EL (cell line): ENCODE measurements at places on chromosomes 7 and 10.
A peak's percentile ranks its signal among the peaks of the same experiment; 100 is the strongest.

DNA sequence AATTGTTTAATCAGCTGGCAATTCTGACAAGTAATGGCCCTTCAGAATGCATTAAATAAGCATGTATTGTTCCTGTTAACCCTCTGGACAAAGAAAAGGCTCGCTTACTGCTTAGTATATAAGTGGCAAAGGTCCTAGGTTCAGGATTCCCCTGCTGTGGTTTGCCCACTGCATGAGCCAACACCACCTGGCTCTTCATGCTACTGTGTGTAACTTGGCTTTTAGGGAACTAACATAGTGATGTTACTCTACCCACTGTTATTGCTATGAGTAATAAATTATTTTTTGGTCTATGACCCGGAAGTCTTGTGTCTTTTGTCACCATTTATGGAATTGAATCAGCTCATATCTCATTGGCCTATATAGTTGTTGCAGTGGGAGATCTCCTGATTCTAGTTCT lies 791.7 kb upstream of the PHF14 start:
- no peak for DNase-seq

DNA sequence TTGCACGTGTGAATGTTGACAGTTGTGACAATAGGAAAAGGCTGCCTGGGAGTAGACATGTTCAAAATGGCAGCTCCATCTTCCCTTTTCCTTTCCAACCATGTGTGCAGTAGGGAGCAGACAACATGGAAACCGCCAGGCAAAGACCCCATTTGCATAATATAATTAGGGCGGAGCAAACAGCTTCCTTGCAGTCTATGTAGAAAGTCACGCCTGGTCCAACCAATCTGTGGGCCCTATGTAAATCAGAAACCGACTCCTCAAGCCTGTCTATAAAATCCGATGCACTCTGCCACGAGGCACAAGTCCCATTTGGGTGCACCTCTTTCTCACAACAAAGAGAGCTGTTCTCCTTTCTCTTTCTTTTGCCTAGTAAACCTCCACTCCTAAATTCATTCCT lies 19.6 kb downstream of the NEBL start:
- DNase-seq = no peak

- peak; percentile 50 for DNase-seq
Measured at GRCh38 chr10:15320522-15321203, 50.4 kb downstream of the FAM171A1 start.

GRCh38 chr7:34991938-34992840 lies 45.1 kb downstream of the DPY19L1 start:
- DNase-seq = peak; percentile 52

DNA sequence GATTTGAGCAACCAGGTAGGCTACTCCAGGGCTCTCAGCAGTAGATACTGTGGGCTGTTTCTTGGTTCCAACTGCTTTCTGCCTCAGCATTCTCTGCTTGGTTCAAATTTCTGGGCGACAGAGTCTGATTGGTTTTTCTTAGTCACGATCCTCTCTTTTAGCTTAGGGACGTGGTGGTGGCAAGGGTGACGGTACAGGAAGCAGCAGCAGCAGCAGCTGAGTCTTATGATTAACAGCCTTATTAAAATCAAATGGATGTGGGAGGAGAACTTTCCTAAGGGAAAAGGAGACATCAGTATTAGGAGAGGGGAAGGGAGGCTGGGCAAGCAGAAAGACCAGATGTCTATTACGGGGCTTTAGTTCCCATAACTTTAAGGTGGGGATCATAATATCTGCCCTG lies 156.5 kb upstream of the PLPP4 start:
- no peak for DNase-seq

DNA sequence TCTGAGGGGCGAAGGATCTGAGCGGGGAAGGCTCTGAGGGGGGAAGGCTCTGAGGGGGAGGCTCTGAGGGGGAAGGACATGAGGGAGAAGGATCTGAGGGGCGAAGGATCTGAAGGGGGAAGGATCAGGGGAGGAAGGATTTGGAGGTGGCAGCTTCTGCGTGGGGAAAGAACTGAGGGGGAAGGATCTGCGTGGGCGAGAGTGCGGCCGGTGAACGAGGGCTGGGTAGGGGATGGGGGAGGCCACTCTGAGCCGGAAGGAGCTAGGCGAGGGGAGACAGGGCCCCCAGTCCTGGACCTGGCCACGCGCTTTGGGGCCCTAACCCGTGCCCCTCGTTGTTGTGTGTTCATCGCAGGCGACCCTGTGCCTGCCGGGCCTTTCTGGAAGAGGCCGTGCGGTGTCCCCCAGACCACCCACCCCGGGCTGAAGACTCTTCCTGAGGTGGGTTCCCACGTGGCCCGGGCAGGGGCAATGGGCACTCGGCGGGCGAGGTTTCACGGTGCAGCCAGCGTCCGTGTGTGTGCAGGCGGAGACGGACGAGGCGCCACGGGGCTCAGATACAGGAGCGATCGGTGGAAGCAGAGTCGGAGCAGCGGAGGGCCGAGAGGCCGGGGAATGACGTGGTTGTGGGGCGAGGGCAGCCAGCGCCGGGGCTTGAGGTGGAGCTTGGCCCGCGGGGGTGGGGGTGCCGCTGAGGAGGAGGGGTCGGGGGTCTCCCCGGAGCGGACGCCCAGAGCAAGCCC lies 2.0 kb downstream of the CALY start:
- no peak for DNase-seq

- DNase-seq = no peak
Measured at GRCh38 chr10:100826983-100827818, 81.8 kb downstream of the PAX2 start.

DNA sequence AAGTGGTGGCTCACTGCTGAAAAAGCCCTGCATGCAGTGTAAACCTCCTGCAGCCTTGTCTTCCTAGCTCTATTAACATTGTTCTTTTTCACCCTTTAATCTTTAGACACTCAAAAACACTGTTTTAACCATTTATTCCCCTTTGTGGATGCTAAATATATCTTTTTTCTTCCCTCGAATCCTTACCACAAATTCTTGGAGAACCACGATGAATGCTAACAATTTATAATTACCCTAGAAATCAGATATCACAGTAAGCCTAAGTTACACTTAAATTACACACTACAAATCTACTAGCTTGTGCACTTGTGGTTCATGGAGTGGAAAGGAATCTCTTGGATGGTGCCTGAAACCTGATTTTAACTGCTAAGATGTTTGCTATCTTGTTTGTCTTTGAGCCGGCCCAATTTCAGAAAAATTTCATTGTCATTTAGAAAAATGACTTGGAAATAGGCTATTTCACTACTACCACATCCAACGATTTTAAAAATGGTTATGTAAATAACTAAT lies 125.1 kb upstream of the NOBOX start:
- no peak for DNase-seq

- DNase-seq = no peak
Measured at GRCh38 chr7:55912748-55913158, 25.5 kb downstream of the ZNF713 start.

GRCh38 chr10:47367646-47368045 lies 16.4 kb downstream of the ZNF488 start:
- no peak for DNase-seq

DNA sequence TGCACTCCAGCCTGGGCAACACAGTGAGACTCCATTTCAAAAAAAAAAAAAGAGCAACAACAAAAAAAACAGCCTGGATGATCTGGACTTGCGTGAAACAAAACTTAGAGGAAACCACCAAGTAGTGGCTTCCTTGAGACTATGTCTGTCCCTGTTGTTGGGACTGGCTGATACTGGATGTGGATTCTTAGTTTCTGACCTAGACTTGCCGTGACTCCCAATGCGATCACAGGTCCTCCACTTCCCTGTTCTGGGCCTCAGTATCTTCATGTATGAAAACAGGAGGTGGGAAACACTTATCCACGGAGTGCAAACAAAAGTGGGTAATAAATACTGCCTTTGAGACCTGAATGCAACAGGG lies 125.7 kb downstream of the PRPF18 start:
- DNase-seq = no peak

- no peak for DNase-seq
Measured at GRCh38 chr10:124151466-124152095, 58.2 kb upstream of the CHST15 start.

GRCh38 chr10:99279626-99280111 lies 44.0 kb upstream of the HPSE2 start:
- peak; percentile 89 for DNase-seq

DNA sequence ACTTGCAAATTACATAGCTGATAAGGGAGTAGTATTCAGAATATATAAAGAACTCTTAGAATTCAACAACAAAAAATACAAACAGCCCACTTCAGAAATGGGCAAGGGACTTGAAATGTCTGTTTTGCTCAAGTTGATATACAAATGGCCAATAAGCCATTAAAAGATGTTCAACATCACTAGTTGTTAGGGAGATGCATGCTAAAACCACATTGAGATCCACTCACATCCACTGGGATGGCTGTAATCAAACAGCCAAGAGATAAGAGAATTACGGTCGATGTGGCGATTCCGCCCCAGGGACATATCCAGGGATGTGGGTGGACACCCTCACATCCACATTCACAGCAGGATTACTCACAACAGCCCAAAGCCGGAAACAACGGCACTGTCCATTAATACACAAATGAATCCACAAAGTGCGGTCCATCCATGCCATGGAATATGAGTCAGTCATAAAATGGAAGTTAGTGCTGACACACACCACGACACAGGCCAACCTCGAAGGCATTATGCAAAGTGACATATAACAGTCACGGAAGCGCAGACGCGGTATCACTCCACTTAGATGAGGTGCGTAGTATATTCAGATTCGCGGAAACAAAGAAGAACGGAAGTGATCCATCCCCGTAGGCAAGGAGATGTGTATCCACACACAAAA lies 227.8 kb downstream of the DNAJB6 start:
- DNase-seq = peak; percentile 54

GRCh38 chr10:65528986-65529385 lies 1396.8 kb upstream of the LRRTM3 start:
- DNase-seq = no peak

GRCh38 chr7:126533715-126534114 lies 719.0 kb downstream of the GRM8 start:
- DNase-seq = no peak

DNA sequence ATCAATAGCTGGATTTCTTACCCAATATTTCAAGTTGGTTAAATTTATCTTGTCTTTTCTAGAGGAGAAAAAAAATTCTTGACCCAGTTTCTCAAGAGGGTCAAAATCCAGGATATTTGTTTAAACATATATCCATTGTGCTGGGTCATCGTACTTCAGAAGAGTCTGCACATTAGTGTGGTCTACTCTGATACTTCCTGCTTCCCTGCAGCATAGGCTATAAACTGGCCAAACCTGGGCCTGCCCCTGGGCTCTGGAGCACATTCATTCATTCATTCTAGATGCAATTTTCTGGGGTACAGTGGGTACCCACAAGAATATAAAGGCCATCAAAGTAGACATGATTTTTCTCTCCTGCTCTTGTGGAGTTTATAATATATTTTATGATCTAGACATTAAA lies 142.1 kb upstream of the WNT16 start:
- no peak for DNase-seq

DNA sequence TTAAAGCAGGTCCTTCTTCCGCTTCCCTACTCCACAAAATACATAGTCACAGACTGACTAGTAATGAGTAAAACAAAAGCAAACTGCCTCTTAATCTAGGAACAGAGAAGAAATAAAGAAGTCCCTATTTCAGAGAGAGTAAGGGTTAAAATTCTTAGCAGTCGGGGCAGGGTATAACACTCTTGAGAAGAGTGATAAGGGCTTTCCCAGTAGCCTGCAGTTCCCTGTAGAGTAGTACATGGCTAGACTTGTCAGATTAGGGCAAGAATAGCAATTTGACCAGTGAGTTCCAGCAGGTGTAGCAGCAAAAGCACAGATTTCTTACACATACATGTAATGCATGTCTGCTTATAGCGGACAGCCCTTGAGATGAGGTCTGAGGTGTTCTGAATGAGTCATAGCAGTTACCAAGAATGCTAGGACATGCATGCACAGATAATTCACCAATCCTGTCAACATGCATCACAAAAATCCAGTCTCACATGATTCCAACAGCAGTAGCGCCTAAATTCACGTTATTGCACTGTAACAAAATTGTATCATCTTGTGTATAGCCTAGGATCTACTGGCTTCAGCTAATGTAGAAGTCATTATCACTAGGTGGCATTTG lies 40.7 kb downstream of the BTRC start:
- DNase-seq = no peak

- DNase-seq = no peak
Measured at GRCh38 chr7:158358926-158359645, 228.5 kb downstream of the PTPRN2 start.

DNA sequence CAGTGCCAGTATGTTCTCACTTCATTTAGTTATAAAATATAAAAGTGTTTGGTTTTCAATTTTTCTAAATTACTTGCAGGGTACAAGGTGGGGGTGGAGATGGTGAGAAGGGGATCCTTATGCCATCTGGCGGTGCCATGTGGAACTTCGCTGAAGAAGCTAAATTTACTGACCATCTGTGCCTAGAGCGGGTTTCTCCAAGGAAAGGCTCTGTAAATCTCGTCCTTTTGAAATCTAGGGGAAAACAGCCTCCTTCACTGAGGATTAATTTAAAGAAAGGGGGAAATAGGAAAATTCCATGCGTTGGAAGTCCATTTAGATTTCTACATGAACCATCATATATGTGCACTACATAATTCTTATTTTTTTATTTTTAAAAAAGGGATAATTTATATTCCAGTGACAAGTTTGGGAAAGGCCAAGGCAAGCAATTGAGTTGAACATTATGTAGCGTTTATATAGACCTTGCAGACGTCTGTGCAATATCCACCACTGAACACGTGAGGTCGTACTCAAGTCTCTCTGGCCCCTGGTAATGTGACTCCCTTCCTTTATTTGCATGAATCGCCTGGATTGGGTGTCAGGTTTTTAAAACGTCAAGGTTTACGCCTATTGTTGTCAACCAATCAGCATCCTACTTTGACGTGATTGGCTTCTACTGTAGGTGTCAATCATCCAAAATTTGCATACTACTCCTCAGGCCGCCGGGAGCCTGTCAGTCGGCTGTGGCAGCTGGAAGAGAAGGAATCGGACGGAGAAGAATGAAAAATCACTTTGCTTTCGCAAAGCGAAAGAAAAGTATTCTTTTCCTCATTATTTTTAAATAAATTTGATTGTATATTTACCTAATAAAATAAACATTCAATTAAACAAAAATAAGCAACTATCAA lies 297.1 kb upstream of the NFE2L3 start:
- DNase-seq = peak; percentile 79

DNA sequence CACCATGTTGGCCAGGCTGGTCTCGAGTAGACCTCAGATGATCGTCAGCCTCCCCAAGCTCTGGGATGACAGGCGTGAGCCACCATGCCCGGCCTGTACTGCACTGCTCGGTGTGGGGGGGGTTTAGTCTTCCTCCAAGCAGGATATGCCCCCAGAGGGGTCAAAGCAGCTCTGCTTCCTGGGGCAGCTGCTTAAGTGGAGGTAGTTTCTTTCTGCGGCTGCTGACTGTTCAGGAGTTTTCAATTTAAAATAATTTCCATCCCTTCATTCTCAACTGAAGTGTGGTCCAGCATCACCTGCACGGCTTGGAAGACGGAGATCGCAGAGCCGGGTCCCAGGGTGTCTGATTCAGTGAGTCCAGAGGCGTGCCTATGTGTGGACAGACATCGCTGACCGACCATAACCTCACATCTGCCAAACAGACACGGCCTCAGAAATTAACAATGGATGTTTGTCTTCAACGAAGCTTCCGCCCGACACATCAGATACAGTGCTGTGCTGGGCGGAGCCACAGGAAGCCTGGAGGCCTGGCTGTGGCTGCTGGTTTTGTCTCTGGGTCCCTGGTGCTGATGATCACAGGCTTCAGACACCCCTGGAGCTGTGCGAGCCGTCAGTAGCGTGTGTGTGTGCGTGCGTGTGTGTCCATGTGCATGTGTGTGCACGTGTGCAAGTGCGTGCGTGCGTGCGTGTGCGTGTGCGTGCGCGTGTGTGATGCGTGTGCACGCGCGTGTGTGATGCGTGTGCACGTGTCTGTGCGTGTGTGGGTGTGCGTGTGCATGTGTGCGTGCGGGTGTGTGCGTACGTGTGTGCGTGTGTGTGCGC lies 226.5 kb upstream of the PITRM1 start:
- peak; percentile 40 for DNase-seq

GRCh38 chr10:5958077-5958476 lies 19.3 kb downstream of the IL15RA start:
- peak; percentile 63 for DNase-seq
